ENCODE measurements at places on chromosomes 3 and 15.

- H3K27ac ChIP-seq = peak overlapping the region; percentile 86
- no peaks in the 10 kb centered on the region for H3K27me3 ChIP-seq
- peak; percentile 80 for DNase-seq
- peak overlapping the region; percentile 44 for H3K4me3 ChIP-seq
- peaks cover 50% of the 10 kb centered on the region for H3K4me1 ChIP-seq
- H3K36me3 ChIP-seq = peaks cover 24% of the 10 kb centered on the region
These were observed 140.8 kb downstream of the SMAD6 start for GRCh38 chr15:66842710-66843441.

GRCh38 chr15:56739964-56740640, 6.8 kb upstream of the ZNF280D start:
- H3K36me3 ChIP-seq = no peaks in the 10 kb centered on the region
- H3K27me3 ChIP-seq = no peaks in the 10 kb centered on the region
- peaks cover 29% of the 10 kb centered on the region for H3K4me1 ChIP-seq
- H3K4me3 ChIP-seq = no peak overlapping the region
- DNase-seq = no peak
- no peak overlapping the region for H3K27ac ChIP-seq

- no peaks in the 10 kb centered on the region for H3K27me3 ChIP-seq
- no peaks in the 10 kb centered on the region for H3K36me3 ChIP-seq
- no peak overlapping the region for H3K4me3 ChIP-seq
- H3K4me1 ChIP-seq = no peaks in the 10 kb centered on the region
These were observed 301.2 kb upstream of the ARHGEF26 start for GRCh38 chr3:153820035-153820434.

DNA sequence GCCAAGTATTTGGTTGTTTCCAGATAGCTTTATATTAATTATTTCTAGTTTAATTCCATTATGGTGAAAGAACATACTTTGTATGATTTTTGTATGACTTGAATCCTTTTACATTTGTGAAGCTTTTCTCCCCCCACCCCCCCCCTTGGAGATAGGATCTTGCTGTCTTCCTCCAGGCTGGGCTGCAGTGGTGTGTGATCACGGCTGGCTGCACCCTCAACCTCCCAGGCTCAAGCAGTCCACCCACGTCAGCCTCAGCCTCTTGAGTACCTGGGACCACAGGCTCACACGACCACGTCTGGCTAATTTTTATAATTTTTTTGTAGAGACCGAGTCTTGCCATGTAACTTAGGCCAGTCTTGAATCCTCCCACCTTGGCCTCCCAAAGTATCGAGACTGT, 29.5 kb downstream of the ARL8B start:
- H3K27me3 ChIP-seq = no peaks in the 10 kb centered on the region
- H3K4me3 ChIP-seq = no peak overlapping the region
- DNase-seq = no peak
- H3K4me1 ChIP-seq = no peaks in the 10 kb centered on the region
- no peak overlapping the region for H3K27ac ChIP-seq
- H3K36me3 ChIP-seq = no peaks in the 10 kb centered on the region

Data from SJSA1 (cell line).